ENCODE measurements at places on chromosomes 16 and 17.

- DNase-seq, result no peak
Measured at GRCh38 chr16:50271148-50272041, 5.0 kb downstream of the ADCY7 start.

DNA sequence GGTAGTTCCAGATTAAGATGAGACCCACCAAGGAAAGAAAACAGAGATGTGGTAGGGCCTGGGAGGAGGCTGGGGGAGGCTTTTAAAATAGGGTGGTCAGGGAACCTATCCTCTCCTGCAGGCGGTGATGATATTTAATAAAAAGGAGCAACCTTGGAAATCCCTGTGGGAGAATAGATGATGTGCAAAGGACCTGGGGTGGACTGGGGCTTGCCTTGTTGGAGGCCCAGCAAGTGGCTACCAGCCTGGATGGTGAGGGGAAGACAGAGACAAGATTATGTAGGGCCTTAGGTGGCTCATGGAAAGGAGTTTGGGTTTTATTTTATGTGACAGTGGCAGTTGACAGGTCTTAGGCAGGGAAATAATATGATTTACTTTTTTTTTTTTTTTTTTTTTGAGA lies 1.8 kb downstream of the POLR3E start:
- no peak for DNase-seq

GRCh38 chr17:12794919-12795532 lies 5.7 kb downstream of the ARHGAP44 start:
- no peak for DNase-seq

GRCh38 chr17:75457047-75457654 lies 716 bp downstream of the TMEM94 start:
- no peak for DNase-seq

GRCh38 chr16:7458144-7458543 lies 125.5 kb downstream of the RBFOX1 start:
- no peak for DNase-seq

DNA sequence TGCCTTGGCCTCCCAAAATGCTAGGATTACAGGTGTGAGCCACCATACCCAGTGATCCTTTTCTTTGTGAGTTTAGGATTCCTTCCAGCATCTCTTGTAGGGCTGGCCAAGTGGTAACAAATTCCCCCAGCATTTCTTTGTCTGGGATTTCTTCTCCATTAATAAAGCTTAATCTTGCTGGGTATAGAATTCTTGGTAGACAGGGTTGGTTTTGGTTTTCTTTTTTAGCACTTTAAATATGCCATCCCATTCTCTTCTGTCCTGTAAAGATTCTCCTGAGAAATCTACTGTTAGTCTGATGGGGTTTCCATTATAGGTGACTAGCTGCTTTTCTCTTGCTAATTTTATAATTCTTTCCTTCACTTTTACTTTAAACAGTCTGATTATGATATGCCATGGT lies 173.0 kb upstream of the TOM1L1 start:
- no peak for DNase-seq

GRCh38 chr16:24852281-24852721 lies 6.5 kb downstream of the SLC5A11 start:
- no peak for DNase-seq

DNA sequence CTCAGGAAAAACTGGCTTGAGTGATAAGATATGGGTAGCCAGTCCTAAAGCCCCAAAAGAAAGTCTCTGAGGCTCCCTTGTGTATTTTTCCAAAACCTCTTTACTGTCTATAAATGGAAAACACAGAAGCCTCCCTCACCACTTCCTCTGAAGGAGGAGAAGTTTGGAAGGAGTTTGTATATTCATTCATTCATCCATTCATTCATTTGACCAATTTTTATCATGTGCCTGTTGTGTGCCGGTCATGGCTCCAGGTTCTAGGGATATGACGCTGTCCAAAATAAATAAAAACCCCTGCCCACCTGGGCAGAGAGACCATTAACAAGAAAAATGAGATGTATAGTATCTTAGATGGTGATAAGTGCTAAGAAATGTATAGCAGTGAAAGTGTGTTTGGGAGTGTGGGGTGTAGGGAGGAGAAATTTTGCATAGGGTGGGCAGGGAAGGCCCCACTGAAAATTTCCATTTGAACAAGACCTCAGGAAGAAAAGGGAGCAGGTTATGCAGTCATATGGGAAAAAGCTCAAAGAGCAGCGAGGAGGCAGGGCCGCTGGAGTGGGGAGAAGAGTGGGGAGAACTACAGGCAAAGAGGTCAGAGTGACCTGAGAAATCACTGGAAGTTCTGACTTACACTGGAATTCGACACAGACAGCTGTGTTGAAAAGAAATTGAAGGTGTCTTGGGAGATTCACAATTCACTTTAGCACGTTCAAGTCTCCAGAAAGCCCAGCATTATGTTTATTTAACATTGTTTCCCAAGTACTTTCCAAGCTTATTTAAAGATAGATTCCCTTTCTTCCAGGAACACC lies 6.1 kb upstream of the WIPI1 start:
- DNase-seq, result no peak

DNA sequence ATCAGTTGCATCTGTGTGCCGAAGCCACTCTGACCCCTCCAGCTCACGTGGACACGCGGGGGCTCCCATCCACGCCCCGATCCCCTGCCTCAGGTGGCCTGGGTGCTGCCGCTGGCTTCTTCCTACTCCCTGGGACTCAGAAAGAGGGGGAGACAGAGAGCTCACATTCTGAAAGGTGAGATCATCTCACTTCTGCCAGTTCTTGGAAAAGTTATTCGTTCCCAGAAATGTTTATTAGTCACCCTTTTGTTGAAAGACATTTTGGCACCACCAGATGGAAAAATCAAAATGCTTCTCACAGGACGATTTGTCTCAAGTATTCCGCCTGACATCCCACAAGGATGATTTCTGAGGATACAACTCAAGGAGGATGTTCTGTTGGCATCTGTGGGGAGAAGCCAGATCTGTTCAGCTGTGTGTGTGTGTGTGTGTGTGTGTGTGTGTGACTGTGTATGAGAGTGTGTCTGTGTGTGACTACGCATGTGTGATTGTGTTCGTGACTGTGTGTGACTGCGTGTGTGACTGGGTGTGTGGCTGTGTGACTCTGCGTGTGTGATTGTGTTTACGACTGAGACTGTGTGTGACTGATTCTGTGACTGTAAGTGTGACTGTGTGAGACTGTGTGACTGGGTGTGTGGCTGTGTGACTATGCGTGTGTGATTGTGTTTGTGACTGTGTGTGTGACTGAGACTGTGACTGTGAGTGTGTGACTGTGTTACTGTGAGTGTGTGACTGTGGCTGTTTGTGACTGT lies 207.3 kb downstream of the NTN1 start:
- DNase-seq, result no peak

GRCh38 chr17:63842173-63842539 lies 329 bp downstream of the SMARCD2 start:
- peak; percentile 84 for DNase-seq

DNA sequence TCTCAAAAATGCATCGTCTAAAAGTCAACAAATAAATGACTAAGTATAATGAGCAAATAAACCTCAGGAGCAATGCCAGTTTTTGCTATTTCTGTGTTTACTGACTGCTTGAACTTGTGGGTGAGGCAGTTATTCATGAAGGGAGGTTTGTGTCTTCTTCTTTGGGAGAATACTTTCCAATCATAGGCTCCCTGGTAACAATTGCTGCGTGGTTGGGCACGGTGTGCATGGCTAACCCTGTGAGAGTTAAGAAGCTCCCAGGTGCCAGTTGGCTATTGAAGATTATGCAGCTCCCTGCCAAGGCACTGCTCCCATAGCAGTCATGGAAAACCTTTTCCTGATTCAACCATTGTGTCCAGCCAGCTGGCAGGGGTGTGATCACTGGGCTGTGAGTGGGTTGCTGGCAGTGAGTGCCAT lies 775.9 kb upstream of the GOT2 start:
- no peak for DNase-seq

GRCh38 chr16:89363621-89364393 lies 126.6 kb downstream of the ANKRD11 start:
- no peak for DNase-seq
